ENCODE measurements at places on chromosomes 12 and 14. TPM values are rescaled to one million over a fixed set of nuclear protein-coding genes. Genes with fewer than 3 reads are reported as not detected.

- no peak for DNase-seq
Measured at GRCh38 chr12:94150240-94151121, 2.1 kb downstream of the PLXNC1 start.

GRCh38 chr12:3795066-3795465, 42.2 kb upstream of the CRACR2A start:
- DNase-seq, result no peak

DNA sequence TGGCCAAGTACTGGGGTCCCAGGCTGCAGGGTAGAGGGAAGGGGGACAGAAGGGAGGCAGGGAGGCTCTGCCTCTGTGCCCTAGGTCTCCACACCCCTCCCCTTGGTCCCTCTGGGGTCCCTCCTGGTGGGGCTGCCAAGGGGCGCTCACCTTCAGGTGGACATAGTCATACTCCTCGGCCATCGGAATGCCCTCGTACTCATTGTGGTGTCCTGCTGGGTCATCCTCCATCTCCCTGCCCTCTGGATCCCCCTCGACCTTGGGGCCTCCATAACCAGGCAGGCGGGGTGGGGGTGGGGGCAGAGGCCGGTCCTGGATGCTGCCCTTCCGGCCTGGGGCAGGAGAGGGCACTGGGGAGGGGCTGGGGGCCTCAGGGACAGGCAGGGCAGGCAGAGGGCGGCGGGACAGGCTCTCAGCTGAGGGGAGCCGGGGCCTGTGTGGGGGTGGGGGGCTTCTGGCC, 5.8 kb downstream of the EFS start:
- DNase-seq, result no peak

- DNase-seq, result no peak
Measured at GRCh38 chr14:73248108-73248868, 11.0 kb downstream of the PAPLN start.

DNA sequence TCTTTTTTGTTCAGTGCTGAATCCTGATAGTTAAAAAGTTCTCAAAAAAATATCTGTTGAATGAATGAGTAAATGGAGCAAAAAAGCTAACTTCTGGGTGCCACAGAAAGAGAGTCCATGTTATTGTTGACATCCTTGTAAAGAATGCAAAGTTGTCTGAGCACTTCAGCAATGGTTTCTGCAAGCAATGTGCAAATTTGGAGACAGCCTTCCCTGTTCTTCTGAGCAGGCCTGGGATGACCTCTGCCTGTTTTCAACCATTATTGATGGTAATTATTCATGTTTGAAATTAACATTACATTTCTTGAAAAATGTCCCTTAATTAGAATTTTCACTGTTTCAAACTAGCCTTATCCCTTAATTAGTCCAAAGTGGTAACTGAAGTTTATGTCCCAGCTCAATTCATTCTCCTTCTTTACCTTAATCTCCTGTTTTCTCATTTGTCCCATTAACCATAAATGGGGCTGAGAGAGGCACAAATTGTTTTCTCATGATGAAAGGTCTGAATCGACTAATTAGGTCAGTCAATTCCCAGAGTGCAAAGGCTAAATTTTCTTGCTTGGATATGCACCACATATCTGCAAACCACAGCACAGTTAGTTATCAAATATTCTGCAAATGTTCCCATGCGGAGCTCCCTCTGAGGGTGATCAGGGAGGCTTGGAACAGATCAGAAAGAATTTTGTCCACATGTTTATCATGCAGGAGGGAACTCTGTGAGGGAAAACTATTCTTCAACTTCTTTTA, 139.4 kb upstream of the KRR1 start:
- no peak for DNase-seq

DNA sequence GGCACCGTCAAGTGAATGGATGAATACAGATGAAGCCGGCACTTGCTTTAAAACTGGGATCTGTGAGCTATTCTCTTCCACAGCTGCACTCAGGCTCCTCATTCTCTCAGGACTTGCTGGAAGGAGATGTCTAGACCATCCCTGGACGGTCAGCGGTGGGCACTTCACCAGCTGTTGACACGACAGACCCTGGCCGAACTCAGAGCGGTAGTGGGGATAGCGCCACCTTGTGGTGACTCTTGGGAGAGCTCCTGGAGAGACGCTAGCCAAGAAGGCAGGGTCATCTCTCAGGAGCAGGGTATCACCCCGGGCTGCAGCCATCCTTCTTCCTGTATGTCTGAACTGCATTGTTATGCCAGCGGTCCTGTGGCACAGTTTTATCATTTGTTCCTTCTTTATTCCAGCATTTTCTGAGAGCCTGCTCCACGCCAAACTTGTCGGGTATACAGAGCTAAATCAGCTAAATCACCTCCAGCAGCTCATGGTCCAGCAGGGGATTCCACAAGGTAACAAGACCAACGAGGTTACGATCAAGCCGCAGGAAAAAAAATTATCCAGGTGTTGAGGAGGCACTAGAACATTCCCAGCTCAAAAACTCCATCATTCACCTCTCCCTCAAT, 10.0 kb downstream of the WNT1 start:
- peak; percentile 67 for DNase-seq

DNA sequence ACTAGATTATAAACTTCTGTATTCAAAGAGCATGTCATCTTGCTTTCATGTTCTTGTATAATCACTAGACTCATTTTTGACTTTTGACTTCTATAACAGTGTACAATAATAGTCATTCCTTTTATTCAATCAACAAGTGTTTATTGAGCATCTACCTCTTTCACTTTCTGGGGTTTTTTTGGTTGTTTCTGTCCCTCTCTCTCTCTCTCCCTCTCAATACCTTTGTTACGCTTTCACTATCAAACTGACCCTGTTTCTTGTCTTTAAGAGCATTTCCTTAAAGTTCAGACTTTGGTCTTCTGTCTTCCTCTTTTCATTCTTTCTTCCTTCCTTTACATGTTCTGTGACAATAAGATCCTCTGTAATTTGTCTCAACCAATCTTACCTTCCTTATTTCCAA, 49.5 kb downstream of the GPR137C start:
- DNase-seq, result no peak

DNA sequence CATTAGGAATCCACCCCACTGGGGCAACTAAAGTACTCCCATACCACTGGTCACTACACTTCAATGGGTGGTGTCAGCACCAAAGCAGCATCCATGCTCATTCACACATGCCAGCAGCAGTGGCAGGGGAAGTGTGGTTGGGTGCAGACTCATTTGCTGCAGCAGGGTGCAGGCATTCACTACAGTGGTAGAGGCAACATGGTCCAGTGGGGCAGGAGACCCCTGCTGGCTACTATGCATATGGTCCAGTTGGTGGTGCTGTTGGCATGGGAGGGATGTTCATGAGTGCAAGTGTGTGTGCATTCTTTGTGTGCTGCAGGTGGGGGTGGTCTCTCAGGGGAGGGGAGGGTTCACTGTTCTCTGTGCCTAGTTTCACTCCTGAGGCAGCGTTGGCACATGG, 908.4 kb upstream of the NOVA1 start:
- no peak for DNase-seq

DNA sequence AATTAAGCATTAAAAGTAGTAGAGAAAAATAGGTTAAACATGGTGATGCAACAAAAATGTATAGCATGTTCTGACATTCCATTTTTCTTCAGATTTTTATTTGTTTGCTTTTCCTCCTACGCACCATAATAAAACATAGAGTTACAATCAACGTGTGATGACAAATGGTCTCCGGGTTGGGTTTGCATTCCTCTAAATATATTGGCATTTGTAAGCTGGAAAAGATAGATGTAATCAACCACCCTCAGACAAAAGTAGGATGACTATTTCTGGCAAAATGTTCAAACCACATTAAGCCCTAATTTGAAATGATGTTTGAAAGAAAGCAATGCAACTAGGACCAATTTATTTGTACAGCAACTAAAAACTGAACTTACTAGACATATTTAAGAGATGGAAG, 58.4 kb downstream of the SLC25A21 start:
- DNase-seq, result no peak

GRCh38 chr14:101072945-101073597, 169.5 kb upstream of the RTL1 start:
- DNase-seq, result no peak

DNA sequence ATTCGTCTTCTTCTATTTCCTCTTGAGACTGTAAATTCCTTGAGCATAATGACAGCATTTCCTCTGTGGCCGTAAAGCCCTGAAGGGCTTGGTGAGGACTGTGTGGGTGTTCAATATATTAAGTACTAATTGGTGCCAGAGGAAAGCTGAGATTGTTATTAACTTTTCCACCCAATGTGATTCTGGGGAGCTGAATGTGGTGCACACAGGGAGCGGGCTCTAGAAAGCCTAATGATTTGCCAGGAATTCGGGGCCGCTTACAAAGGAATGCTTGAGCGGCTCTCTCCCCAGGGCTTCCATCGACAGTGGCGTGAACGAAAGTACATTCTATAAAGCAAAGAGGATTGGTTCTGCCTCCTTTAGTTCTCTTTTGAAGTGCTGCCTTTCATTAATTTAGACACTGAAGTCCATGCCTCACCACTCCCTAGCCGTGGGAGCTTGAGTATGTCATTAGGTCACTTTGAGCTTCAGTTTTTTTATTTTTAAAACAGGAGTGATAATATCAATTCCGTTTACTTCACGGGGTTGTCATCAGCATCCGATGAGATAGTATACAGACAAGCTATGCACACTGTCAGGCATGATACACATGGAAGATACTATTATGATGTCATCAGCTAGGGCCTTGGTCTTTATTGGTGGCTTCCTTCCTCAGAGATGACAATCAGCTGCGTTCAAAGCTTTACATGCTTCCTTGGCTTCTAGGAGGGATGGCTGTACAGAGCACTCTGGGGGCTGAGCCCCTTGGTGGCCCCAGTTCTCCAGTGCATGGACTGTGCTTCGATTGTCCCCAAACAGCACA, 11.0 kb upstream of the GSG1 start:
- no peak for DNase-seq

- no peak for DNase-seq
Measured at GRCh38 chr12:8903646-8904045, 10.7 kb upstream of the PHC1 start.

- DNase-seq, result no peak
Measured at GRCh38 chr12:91912178-91912577, 233.5 kb downstream of the BTG1 start.

GRCh38 chr14:104680806-104681688, 8.4 kb upstream of the INF2 start:
- DNase-seq, result no peak

DNA sequence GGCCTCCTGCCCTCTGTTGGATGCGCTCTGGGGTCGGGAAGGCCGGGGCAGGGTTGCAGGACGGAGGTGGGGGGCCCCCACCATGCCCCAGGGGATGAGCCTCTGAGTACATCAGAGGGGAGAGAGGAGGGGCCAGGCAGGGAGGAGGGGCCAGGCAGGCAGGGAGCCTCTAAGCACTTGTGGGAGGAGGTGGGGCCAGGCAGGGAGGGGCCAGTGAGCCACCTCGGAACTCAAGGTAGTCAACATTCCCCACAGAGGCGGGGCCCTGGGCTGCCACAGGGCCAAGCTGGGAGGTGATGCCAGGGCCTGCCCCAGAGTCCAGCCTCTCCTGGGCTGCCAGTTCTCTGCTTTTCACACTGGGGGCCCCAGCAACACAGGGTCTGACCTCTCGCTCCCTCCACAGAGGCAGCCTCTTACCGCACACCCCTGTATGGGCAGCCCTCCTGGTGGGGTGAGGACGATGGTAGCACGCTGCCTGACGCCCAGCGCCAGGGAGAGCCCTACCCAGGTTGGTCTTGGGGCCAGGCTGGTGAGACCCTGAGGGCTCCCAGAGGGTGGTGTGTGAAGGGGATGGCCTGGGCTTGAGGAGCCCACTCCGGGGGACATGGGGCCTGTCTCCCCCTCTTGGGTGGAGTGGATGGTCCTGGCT, 17.4 kb downstream of the CEP170B start:
- DNase-seq, result peak; percentile 90

- no peak for DNase-seq
Measured at GRCh38 chr12:80411787-80412186, 32.2 kb upstream of the PTPRQ start.

- DNase-seq, result no peak
Measured at GRCh38 chr12:52687497-52688385, 7.5 kb upstream of the KRT1 start.

ITPR2 gene
- total RNA-seq, result 67.8 TPM

LMNTD1 gene
- total RNA-seq, result 1.7 TPM

STXBP6 gene
- total RNA-seq, result 19.9 TPM

CSAD gene
- 33.1 TPM for total RNA-seq

TULP3 gene
- 15.3 TPM for total RNA-seq
